Stimulated activated CD4-positive, alpha-beta T cell treated with anti-CD3 and anti-CD28 coated beads, TNF-alpha, amount 100 ng/mL, for 4 hours (primary cell): ENCODE measurements at places on chromosomes 3 and 15.

DNA sequence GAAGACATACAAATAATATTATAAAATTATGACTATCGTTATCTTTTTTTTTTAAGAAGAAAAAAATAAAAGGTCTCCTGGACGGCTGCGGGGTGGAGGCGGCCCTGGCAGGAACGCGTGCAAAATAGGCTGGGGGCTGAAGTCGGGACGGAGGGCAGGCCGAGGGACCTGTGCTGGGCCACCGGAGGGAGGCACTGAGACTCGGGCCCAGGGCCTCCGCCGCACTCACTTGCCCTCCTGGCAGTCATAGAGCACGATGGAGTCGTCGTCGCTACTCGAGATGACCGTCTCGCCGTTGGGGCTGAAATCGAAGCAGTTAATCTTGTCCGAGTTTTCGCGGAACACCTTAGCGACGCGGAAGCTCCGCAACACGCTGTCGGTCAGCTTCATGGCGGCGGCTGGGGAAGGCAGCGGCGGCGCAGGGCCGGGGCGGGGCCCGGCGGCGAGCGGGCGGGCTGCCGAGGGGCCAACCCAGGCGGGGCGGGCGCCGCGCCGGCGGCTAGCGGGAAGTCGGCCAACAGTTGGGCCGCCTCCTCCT lies 408 bp downstream of the WDR82 start:
- DNase-seq, result no peak

DNA sequence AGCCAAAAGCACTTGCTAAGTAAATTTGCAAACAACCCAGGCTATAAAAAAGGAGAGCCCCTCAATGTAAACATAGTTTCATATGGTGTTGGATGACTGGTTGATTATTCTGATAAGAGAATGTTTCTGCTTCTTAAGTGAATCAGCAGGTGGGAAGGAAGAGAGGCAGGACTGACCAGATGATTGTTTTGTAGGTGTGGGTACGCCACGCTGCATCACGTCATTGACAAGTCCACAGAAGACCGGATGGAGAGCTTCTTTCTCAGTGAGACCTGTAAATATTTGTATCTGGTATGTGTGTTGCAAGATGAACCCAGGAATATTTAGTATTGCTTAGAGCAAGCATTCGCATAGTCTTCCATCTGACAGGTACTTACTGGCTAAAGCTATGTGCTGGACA lies 23.4 kb downstream of the EDEM1 start:
- DNase-seq, result no peak

DNA sequence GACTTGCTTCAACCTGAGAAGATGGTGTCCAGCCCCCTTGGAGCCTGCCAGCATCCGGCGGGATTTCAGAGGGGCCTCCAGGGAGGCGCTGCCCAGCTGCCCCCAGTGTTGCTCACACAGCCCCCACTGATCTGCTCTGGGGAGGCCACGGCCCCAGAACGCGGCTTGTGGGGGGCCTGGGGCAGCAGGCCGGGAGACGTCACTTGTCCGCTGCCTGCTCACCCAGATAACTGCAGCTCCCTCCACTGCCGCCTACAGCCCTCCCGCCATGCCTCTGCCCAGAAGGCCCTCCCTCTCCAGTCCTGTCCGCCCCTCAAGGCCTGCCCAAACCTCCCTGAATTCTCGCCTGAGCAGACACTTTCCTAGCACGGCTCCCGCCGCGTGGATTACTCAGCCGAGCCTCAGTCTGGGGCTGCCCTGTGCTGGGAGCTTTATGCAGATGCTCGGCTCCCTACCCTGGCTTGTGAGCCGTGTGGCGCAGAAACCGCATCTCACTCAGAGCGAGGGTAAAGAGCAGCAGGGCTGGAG lies 17.2 kb upstream of the ADIPOQ start:
- DNase-seq, result no peak

GRCh38 chr3:125381314-125381713 lies 6.2 kb upstream of the ZNF148 start:
- no peak for DNase-seq

- no peak for DNase-seq
Observed at GRCh38 chr15:70509731-70510143, 253.6 kb downstream of the UACA start.

DNA sequence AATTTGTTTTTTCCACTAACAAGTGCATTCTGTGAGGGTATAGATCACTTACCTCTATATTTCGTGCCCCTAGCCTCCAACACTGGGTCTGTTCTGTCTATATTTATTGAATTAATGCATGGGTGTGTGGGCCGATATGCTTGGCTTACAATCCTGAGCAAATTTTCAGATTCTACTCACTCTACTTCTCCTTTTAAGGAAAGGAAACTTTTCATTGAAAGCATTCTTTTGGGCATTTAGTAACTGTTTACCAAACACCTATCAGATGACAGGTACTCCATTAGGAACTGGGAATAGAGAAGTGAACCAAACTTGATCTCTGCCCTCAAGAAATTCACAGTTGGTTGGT lies 60.5 kb downstream of the TLE3 start:
- DNase-seq, result no peak

DNA sequence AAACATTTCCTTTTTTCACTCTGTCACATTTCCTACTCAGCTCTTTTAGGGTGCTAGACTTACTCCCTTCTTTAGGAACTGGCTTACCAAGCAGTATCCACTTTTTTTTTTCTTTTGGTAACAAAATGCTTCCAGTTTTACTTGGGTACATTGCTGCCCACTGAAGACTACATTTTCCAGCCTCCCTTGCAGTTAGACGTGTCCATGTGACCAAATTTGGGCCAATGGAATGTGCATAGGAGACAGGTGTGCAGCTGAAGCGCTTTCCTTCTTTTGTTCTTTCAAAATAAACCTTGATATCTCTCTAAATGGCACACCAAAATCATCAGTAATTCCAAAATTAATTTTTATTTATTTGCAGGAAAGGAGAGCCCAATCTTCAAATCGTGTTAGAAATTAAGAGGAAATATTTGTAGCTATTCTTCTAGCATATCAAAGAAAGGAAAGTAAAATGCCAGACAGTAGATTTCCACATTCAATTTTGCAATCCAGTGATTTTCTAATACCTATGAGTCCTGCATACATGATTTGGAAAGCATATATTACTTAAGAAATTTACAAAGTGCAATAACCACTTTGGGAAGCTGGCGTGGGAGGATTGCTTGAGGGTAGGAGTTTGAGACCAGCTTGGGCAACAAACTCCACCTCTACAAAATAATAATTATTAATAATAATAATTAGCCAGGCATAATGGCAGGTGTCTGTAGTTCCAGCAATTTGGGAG lies 422.0 kb upstream of the FRG2C start:
- no peak for DNase-seq

DNA sequence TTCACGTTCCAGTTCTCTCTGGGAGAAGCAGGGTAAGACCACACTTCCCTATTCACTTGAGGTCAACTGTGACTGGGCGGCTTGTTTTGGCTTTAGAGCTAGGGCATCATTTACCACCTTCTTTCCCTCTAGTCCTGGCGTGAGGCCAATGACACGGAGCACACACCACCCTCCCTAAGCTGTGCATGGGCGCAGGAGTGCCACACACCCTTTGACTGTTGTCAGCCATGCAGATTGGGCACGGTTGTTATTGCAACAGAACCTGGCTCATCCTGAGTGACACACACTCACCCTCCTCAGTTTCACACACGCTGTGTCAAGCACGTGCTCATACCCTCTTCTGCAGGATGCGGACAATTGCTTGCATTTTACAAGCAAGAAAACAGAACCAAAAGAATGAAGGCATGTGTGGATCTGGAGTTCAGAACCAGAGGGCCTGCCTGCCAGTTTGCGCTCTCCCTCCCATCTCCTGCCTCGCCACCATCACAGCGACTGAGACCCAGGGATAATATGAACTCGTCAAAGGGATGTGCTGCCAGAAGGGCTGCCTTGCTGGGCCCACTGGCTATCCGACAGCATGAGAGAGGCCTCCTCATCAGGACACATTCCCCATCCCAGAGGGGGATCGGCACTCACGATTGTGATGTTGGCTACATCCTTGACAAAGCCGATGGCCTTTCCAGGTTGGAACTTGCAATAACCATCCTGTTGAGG lies 17.6 kb downstream of the CTSH start:
- no peak for DNase-seq

- DNase-seq, result no peak
Observed at GRCh38 chr3:29164825-29165224, 116.0 kb upstream of the RBMS3 start.

- DNase-seq, result no peak
Observed at GRCh38 chr15:66224946-66225345, 28.6 kb downstream of the MEGF11 start.

- no peak for DNase-seq
Observed at GRCh38 chr15:43808960-43809678, 8.7 kb downstream of the HYPK start.

GRCh38 chr15:58705105-58705504 lies 44.4 kb downstream of the ADAM10 start:
- no peak for DNase-seq

DNA sequence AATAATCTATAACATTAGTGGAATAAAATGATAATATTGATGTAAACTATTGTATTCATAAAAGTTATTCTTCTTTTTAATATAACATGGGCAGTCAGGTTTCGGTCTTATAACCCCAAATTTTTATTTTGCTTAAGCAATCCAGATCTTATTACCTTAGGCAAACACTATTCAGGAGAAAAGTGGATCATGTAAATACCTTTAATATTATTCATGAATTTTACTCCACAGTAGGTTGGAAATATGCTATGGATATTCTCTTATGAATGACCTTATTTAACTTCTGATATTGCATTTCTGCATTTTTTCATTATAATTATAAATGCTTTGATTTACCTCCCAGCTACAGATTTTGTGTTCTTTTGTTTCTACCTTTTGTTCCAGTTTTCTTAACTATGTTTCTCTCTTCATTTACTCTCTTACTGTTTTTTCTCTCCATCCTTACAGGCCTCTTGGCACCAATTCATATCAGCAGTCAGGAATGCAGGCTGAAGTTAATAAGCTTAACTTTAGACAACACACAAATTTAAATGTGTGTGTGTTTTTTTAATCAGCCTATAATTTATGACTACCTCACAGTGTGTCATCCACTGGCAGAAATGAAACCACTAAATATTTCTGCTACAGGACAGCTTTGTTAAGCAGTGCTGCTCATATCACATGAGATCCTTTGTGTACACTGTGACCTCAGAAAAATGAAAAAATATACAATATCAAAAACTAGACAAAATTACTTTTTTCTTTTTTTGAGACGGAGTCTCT lies 111.0 kb downstream of the NSUN3 start:
- no peak for DNase-seq

DNA sequence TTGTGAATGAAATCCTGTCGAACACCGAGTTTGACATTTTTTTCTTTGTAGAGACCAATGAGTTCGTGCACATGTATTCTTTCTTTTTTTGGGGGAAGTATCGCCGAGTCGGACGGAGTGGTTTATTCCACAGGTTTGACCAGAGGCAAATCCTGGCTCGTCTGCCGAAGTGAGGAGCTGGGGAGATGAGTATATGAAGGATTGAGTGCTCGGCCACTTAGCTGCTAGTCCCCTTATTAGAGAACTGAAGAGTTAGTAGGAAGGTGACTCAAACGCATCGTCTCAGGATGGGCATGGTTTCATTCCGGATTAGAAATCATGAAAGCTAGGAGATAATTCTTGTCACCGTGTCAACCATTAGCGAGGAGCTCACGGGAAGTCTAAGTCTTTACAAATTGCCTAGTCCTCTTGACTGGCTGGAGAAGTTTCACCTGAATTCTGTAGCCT lies 154.7 kb upstream of the GOLIM4 start:
- no peak for DNase-seq

- DNase-seq, result no peak
Observed at GRCh38 chr3:178436773-178437172, 99.5 kb upstream of the KCNMB2 start.

DNA sequence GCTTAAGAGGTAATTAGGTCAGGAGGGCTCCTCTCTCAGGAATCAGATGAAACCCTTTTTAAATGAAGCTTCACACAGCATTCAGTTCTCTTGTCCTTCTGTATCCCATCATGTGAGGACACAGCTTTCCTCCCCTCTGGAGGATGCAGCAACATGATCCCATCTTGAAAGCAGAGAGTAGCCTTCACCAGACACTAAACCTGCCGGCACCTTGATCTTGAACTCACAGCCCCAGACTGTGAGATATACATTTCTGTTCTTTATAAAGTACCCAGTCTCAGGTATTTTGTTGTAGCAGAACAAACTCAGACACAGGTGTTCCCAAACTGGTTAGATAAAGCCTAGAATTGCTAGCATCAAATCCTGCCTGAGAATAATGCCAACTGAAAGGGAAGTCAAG lies 83.7 kb upstream of the PRICKLE2 start:
- no peak for DNase-seq

DNA sequence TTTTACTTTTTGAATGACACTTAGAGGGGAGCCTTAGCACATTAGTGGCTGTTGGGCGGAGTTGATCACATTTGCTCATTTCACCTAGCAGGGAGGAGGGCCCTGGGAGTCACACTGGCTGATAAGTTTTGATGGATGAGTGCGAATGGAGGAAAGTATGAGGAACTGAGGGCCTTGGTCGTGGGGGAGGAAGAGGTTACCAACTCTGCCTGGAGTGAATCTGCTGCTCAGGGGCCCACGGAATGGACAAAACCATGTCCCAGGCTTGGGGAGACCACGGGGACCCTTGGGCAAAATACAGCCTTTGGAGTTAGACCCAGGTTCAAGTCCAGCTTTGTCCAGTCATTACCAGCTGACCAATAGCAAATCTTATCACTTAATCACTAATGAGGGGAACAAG lies 5.1 kb upstream of the FLNB start:
- DNase-seq, result no peak
